ENCODE measurements at places on chromosomes 5 and 9. TPM values are rescaled to one million over a fixed set of nuclear protein-coding genes. Genes with fewer than 3 reads are reported as not detected.
A peak's percentile ranks its signal among the peaks of the same experiment; 100 is the strongest.

DNA sequence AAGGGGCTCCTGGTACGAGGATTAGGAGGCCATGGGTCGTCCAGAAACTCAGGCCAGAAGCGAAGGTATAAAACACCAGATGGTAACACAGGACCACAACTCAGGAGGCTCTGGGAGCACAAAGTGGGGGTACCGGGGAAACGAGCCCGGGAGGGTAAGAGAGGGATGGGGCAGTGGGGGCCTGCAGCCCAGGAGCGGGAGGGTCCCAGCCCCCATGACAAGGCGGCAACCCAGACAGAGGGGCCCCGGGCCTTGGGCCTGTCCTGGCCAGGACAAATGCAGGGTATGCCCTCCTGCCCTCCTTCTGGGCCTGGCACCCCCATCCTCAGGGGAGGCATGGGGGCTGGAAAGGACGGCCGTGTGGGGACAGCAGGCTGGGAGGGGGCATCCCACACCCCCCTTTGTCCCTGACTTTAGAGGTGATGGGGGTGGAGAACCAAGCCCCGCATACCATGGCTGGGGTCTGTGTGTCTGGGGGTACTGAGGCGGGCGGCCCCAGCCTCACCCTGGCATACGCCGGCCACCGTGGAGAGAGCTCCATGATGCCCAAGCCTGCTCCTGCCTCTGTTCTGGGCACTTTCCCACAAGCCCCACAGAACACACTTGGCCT is 47.0 kb upstream of the EXOC3 start:
- no peaks in the 10 kb centered on the region for H3K36me3 ChIP-seq
- peak overlapping the region; percentile 45 for H3K27ac ChIP-seq
- H3K4me1 ChIP-seq = peaks cover 11% of the 10 kb centered on the region
- H3K27me3 ChIP-seq = no peaks in the 10 kb centered on the region

DNA sequence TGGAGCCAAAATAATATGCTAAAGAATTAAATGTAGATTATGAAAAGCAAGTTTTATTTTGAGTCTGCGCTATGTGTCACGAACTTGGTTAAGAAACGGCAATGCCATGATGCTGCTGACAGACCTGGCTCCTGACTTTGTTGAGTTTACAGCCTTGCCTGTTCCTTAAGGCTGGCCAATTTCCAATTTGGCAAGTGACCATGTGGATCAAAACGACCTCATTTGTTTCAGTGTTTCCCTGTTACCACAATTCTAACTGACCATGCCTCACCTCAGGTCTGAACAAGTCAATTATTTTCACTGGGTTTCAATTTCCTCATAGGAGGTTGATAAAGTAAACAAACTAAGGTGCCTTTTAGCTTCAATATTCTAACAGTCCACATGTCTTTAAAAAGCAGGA is 461.4 kb downstream of the ZNF608 start:
- no peak overlapping the region for H3K27ac ChIP-seq
- no peak overlapping the region for H3K4me3 ChIP-seq
- H3K36me3 ChIP-seq = no peaks in the 10 kb centered on the region
- no peak for DNase-seq

GRCh38 chr9:17761984-17762676 is 183.3 kb downstream of the SH3GL2 start:
- no peaks in the 10 kb centered on the region for H3K4me1 ChIP-seq
- no peaks in the 10 kb centered on the region for H3K36me3 ChIP-seq
- H3K27me3 ChIP-seq = no peaks in the 10 kb centered on the region
- H3K27ac ChIP-seq = no peak overlapping the region
- no peak overlapping the region for H3K4me3 ChIP-seq

DNA sequence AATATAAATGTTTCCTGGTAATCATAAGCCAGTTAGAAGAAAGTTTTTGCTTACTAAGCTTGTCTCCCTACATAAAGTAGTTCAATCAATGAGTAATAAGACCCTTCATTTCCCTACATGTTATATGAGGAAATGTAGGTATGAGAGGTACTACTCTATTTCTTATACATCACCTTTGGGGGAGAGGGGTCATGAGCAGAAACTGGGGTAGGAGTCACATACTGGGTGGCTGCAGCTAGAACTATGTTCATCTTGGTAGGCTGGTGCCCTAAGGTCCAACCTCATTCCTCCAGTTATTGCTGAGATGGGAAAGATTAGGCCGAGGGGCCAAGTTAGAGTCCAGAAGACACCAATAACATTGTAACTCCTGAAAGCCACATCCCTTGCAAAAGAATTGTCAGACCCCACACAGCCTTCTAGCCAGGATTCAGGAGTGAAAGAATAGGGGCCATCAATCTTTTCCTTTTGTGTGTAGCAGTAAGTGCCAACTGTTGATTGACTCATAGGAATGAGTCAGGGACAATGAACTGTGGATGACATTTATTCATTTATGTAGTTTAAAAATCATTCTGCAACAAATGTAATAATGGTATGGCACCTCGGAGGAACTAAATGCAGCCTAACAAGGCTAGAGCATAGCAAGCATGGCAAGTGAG is 21.6 kb upstream of the SREK1 start:
- no peak for DNase-seq
- H3K27me3 ChIP-seq = no peaks in the 10 kb centered on the region
- no peak overlapping the region for H3K4me3 ChIP-seq
- no peak overlapping the region for H3K27ac ChIP-seq

DNA sequence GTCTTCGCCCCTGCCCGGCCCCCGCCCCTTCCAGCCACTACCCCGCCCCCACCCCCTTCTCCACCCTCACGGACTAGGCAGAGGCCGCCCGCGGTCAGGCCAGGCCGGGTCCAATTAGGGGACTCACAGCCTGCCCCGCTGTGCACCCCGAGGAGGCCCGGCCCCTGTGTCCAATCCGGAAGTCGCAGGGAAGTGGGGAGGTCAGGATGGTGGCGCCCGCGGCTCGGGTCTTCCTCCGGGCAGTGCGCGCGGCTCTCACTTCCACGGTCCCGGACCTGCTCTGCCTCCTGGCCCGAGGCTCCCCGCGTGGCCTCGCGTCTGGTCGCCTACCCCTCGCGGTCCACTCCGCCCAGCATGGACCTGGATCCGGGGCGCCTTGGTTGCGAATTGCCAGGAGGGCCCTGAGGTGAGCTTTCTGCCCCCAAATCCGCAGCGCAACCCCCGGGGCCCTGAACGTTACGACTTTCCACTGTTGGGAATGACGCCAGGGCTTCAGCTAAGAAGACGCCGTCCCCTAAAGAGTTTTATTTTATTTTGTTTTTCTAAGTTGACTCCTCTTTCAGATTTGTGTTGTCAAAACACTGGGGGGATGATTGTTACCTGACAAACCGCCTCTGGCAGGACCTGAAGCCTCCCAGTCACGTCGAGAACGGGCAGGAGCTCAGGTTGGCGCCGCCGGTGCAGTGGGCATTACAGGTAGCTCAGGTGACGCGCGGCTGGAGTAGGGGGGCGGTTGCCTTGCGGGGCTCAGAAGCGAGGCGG is 763 bp upstream of the IRX2 start:
- peaks cover 42% of the 10 kb centered on the region for H3K4me1 ChIP-seq
- H3K4me3 ChIP-seq = no peak overlapping the region
- DNase-seq = no peak
- no peak overlapping the region for H3K27ac ChIP-seq

- H3K4me1 ChIP-seq = no peaks in the 10 kb centered on the region
- H3K36me3 ChIP-seq = no peaks in the 10 kb centered on the region
- H3K4me3 ChIP-seq = no peak overlapping the region
These were observed 116.6 kb downstream of the SH3GL2 start for GRCh38 chr9:17695482-17695881.

GRCh38 chr5:151757233-151758140 is 944 bp downstream of the ATOX1 start:
- H3K27ac ChIP-seq = peak overlapping the region; percentile 69
- H3K4me3 ChIP-seq = peak overlapping the region; percentile 77
- no peak for DNase-seq
- H3K27me3 ChIP-seq = no peaks in the 10 kb centered on the region

- no peak overlapping the region for H3K4me3 ChIP-seq
- no peak for DNase-seq
- H3K4me1 ChIP-seq = no peaks in the 10 kb centered on the region
These were observed 206.2 kb downstream of the FER start for GRCh38 chr5:108953940-108954339.

GRCh38 chr5:83031381-83031780 is 45.8 kb downstream of the TMEM167A start:
- no peak overlapping the region for H3K4me3 ChIP-seq
- DNase-seq = no peak
- no peaks in the 10 kb centered on the region for H3K36me3 ChIP-seq

GRCh38 chr9:81664638-81665222 is 24.6 kb downstream of the TLE1 start:
- no peak overlapping the region for H3K27ac ChIP-seq
- no peaks in the 10 kb centered on the region for H3K27me3 ChIP-seq
- H3K4me1 ChIP-seq = no peaks in the 10 kb centered on the region
- H3K4me3 ChIP-seq = no peak overlapping the region
- H3K36me3 ChIP-seq = no peaks in the 10 kb centered on the region
- DNase-seq = peak; percentile 63

GRCh38 chr5:43020399-43020746 is 19.7 kb downstream of the ANXA2R start:
- H3K4me3 ChIP-seq = peak overlapping the region; percentile 53
- peak overlapping the region; percentile 82 for H3K27ac ChIP-seq
- no peaks in the 10 kb centered on the region for H3K27me3 ChIP-seq
- no peaks in the 10 kb centered on the region for H3K4me1 ChIP-seq

GRCh38 chr5:134534726-134535110 is 9.2 kb downstream of the JADE2 start:
- H3K4me3 ChIP-seq = no peak overlapping the region
- peaks cover 30% of the 10 kb centered on the region for H3K4me1 ChIP-seq
- DNase-seq = no peak
- H3K27me3 ChIP-seq = no peaks in the 10 kb centered on the region
- no peaks in the 10 kb centered on the region for H3K36me3 ChIP-seq

DNA sequence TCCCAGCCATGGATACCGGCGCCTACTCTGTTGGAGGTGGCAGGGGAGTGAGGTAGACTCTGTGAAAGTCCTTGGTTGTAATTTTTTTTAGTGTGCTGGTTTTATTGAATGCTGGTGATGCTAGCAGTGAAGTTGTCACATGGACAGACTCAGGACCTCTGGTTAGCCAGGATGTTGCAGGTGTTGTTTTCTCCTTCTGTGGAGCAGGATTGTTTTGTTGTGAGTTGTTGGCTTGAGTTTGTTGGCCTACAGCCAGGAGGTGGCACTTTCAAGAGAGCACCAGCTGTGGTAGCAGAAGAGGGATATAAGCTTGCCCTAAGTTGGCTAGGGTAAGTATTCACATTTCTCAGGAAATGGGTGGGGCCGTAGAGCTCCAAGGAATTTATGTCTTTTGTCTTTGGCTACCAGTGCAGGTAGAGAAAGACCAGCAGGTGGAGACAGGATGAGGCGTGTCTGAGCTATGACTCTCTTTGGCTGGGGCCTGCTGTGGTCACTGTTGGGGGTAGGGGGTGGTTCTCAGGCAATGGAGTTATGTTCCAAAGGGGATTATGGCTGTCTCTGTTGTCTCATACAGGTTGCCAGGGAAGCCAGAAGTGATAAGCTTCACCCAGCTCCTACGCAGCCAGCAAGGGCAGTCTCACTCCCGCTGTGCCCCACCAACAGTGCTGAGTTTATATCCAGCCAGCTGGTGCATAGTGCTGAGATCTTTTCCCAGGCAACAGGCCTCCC is 248.7 kb downstream of the TAF11L14 start:
- H3K4me3 ChIP-seq = no peak overlapping the region
- no peaks in the 10 kb centered on the region for H3K27me3 ChIP-seq
- H3K36me3 ChIP-seq = no peaks in the 10 kb centered on the region
- H3K4me1 ChIP-seq = no peaks in the 10 kb centered on the region
- DNase-seq = no peak
- H3K27ac ChIP-seq = no peak overlapping the region

- H3K4me1 ChIP-seq = no peaks in the 10 kb centered on the region
- no peak for DNase-seq
- peaks cover 80% of the 10 kb centered on the region for H3K36me3 ChIP-seq
- no peaks in the 10 kb centered on the region for H3K27me3 ChIP-seq
These were observed 1.8 kb downstream of the DND1 start for GRCh38 chr5:140671472-140672125.

GRCh38 chr5:31408814-31409213 is 123.1 kb downstream of the DROSHA start:
- no peak overlapping the region for H3K4me3 ChIP-seq
- H3K4me1 ChIP-seq = no peaks in the 10 kb centered on the region
- DNase-seq = no peak
- H3K27me3 ChIP-seq = no peaks in the 10 kb centered on the region
- no peaks in the 10 kb centered on the region for H3K36me3 ChIP-seq

- no peaks in the 10 kb centered on the region for H3K36me3 ChIP-seq
- DNase-seq = peak; percentile 54
- H3K27ac ChIP-seq = peak overlapping the region; percentile 74
- H3K4me1 ChIP-seq = peaks cover 14% of the 10 kb centered on the region
- H3K4me3 ChIP-seq = peak overlapping the region; percentile 1
- H3K27me3 ChIP-seq = no peaks in the 10 kb centered on the region
These were observed 6.3 kb downstream of the RAPGEF1 start for GRCh38 chr9:131733541-131734061.

- H3K36me3 ChIP-seq = no peaks in the 10 kb centered on the region
- H3K27ac ChIP-seq = no peak overlapping the region
These were observed 2.3 kb downstream of the NTRK2 start for GRCh38 chr9:84671586-84672521.

- no peak overlapping the region for H3K27ac ChIP-seq
- H3K4me1 ChIP-seq = no peaks in the 10 kb centered on the region
- no peaks in the 10 kb centered on the region for H3K36me3 ChIP-seq
- no peak for DNase-seq
- H3K4me3 ChIP-seq = no peak overlapping the region
These were observed 165.2 kb downstream of the MAPKAP1 start for GRCh38 chr9:125541840-125542243.

- H3K4me1 ChIP-seq = no peaks in the 10 kb centered on the region
- no peaks in the 10 kb centered on the region for H3K36me3 ChIP-seq
- H3K4me3 ChIP-seq = no peak overlapping the region
- no peak overlapping the region for H3K27ac ChIP-seq
- no peak for DNase-seq
- H3K27me3 ChIP-seq = no peaks in the 10 kb centered on the region
These were observed 21.4 kb upstream of the LECT2 start for GRCh38 chr5:135976216-135976615.

DNA sequence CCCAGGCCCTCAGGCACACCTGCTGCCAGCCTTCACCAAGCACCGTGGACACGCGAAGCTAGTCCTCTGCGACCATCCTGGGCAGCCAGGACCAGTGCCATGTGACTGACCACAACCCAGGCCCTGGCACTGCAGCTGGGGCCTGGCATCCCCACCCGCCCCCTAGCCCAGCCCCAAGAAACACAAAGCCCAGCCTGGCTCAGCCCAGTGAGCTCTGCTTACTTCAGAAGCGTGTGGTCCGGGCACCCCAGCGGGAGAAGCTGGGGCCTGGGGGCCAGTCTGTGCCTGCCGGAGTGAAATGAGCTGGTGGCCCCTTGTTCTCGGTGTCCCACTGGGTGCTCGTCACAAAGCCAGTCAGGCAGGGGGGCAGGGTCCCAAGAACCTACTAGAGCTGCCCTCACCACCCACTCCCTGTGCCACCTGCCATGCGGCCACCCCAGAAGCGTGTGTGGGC is 87.9 kb downstream of the KCNT1 start:
- no peak overlapping the region for H3K4me3 ChIP-seq
- H3K36me3 ChIP-seq = no peaks in the 10 kb centered on the region
- no peaks in the 10 kb centered on the region for H3K4me1 ChIP-seq
- no peak overlapping the region for H3K27ac ChIP-seq
- H3K27me3 ChIP-seq = no peaks in the 10 kb centered on the region
- no peak for DNase-seq

The CDX1 gene
- total RNA-seq = 390 TPM

The FGF10 gene
- total RNA-seq = 5.0 TPM

The SHC3 gene
- total RNA-seq = 1.5 TPM

The PCDHA10 gene
- 0.53 TPM for total RNA-seq

The OTP gene
- not detected for total RNA-seq

The ASTN2 gene
- 5.0 TPM for total RNA-seq

The FAM174A gene
- total RNA-seq = 2.5 TPM

The GHR gene
- total RNA-seq = 2.5 TPM

The DIMT1 gene
- 5.2 TPM for total RNA-seq

The GCNT4 gene
- 17.2 TPM for total RNA-seq

Measured in Peyer's patch (tissue), 4 donors.